Fibroblast of skin of left quadriceps (primary cell): ENCODE measurements at places on chromosomes 12 and 14.

DNA sequence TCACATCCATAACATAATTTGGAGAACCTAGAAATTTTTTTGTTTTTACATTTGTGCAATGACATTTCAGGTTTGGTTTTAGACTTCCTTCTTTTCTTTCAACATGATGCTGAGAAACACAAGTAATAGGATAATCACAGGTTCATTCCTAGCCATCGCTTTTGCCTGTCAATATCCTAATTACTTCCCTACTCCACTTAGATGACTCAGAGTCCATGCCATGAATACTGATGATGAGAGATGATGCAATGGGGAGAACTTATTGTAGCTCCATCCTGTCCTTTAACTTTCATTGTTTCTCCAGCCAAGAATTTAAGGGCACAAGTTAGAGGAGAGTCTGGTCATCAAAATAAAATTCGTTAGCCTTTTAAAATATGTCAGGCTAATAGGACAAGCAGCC is 101.3 kb downstream of the PTPRO start:
- DNase-seq = peak; percentile 20

DNA sequence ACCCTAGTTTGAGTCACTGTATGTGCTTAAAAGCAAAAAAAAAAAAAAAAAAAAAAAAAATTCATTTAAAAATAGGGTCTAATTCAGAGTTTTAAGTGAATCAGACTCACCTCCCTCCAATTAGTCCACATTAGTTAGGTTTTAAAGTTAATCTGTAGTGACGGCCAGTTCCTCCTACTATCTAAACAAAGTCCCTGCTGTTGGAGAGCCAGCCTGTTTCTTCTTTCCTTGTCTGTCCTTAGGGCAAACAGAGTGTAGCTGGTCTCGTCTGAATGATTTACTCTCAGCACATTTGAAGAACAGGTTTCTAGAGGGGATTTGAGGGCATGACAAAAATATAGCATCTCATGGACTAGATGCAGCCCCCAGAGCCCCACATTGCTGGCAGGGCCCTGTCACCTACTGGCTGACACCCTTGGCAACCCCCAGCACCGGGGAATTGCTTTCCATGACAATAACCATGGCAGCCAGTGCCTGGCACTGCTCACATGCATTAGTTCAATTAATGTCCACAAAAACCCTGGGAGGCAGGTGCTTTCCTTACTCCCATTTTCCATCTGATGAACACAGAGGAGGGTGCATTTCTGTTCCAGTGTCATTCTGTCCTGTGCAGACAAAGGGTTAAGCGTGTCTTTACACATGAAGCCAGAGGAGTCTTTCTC is 138.3 kb downstream of the PLXNC1 start:
- DNase-seq = no peak

DNA sequence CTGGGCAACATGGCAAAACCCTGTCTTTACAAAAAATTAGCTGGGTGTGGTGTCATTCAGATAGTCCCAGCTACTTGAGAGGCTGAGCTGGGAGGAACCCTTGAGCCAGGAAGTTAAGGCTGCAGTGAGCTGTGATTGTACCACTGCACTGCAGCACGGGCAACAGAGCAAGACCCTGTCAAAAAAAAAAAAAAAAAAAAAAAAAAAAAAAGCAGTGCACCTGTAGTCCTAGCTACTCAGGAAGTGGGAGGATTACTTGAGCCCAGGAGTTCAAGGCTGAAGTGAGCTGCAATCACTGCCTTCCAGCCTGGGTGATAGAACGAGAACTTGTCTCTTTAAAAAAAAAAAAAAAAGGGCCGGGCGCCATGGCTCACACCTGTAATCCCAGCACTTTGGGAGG is 5.6 kb downstream of the REM2 start:
- DNase-seq = no peak

- no peak for DNase-seq
Measured at GRCh38 chr12:88092771-88093170, 49.1 kb downstream of the CEP290 start.

GRCh38 chr14:33465846-33466700 is 484.8 kb downstream of the EGLN3 start:
- DNase-seq = no peak

- DNase-seq = no peak
Measured at GRCh38 chr12:9649532-9649940, 20.0 kb upstream of the CLEC2D start.

- no peak for DNase-seq
Measured at GRCh38 chr12:118536306-118536906, 160.1 kb downstream of the SUDS3 start.

DNA sequence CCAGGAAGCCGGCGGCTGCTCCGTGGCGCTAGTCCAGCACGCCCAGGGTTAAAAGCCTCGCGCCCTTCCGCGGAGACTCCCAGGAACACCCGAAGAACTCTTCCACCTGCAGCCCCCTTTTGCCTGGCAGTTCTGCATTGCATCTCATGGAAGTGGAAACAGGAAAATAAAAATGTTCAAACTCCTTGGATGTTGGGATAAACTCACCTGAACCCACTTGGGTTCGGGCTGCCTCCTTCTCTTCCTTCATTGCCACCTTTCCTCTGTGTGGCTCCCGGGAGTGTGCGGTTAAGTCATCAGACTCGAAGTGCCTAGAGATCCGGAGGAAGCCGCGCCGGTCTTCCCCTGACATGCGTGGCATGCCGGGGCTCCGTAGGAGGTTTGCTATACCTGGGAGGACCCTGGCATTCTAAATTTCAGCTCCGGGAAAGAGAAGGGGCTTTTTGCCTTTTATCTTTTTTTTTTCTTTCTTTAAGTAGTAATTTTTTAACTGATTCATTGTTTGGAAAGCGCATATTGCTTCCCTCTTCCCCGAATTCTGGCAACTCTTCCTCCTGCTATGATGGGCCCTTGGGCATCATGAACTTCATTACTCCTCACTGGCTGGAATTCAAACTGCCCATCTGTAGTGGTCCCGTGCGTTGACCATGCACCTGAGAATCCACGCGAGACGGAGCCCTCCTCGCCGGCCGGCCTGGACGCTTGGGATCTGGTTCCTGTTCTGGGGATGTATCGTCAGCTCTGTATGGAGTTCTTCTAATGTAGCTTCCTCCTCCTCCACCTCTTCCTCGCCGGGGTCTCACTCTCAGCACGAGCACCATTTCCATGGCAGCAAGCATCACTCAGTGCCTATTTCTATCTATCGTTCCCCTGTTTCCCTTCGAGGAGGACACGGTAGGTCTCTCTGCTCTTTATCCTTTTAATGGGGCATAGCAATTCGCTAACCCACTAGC is 931.4 kb downstream of the DIO2 start:
- DNase-seq = no peak

DNA sequence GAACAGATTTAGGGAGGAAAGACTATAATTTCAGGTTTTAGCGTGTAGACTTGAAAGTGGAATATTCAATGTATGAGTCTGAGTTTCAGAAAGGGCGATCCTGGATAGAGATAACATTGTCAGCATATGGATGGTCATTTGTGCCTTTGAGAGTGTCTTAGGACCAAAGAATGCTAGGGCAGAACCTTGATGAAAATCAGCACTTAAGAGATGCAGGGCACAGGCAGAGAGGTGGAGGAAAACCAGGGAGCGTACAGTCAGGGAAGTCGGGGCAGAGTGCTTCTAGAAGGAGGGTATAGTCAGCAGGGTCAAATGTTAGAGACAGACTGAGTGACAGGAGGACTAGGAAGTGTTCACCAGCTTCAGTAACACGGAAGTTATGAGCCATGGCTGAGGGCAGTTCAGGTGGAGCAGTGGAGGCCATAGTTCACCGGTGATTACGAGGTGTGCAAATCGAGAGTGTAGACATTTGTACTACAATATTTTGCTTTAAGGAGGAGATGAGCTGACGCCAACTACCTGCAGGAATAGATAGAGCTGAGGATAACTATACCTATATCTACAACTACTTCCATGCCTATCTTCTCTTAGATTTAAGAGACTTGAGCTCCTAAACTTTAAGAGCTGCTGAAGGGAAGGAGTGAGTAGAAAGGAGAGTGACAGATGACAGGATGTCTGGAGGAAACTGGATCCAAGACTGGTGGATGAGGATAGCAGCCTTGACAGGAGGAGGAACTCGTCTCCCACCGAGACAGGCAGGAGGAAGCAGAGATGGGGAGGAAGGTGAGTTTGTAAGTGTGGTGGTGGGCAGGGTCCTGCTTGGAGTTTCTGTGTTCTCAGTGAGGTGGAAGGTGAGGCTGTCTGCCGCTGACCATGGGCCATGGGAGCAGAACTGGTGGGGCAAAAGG is 6.5 kb downstream of the CBLN3 start:
- no peak for DNase-seq

DNA sequence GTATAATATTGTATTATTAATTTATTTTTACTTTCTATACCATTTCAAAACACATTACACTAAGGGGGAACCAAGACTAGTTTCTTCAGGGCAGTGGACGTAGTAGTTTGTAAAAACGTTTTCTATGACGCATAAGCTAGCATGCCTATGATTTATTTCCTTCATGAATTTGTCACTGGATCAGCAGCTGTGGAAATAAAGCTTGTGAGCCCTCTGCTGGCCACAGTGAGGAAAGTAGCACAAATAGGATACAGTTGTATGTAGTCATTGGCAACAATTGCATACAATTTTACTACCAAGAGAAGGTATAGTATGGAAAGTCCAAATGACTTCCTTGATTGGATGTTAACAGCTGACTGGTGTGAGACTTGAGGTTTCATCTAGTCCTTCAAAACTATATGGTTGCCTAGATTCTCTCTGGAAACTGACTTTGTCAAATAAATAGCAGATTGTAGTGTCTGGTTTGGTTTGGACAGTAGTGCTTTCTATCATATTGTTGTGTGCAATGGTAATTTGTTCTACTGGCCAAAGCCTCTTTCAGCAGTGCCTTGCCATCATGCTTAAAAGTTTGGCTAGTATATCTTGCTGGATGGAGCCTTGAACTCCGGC is 24.3 kb upstream of the PLEKHD1 start:
- peak; percentile 69 for DNase-seq

DNA sequence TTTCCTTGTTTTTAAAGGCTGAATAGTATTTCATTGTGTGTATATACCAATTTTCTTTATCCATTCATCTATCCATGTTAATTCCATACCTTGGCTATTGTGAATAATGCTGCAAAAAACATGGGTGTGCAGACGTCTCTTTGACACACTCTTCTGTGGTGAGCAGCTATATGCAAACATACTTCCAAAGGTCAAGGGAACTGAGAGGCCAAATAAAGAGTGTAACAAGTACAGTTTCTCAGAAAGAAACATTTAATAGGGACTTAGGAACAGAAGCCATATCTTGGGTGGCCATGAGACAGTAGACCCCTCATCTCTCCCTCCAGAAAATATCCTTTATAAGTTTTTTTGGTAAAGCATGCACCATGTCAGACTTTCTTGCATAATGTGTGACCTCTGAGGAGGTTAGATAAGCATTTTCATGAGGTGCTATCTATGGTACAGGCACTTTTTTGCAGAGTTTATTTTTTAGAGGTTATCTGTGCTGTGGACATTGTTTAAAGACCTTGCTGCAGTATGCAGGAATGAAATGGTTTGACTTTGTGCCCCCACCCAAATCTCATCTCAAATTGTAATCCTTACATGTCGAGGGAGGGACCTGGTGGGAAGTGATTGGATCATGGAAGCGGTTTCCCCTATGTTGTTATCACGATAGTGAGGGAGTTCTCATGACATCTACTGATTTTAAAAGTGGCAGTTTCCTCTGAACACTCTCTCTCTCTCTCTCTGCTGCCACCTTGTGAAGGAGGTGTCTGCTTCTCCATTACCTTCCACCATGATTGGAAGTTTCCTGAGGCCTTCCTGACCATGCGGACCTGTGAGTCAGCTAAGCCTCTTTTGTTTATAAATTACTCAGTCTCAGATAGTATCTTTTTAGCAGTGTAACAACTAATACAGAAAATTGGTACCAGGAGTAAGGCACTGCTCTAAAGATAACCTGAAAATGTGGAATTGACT is 1202.3 kb downstream of the GALC start:
- no peak for DNase-seq

DNA sequence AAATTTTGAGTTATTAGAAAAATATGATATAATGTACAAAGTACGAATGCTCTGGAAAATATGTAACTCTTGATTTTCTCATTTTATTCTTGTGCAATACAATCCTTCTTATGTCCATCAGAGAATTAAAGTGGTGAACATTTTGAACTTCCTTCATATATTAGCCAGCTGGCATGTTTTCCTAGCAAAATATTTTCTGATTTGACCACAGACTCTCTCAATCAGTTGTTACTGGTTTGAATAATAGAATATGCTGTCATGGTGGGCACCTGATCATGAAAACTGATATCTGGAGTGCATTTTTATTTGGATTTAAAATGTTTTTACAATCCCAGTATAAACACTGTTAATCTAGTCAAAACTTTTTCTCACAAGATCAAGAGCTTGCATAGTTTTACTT is 24.2 kb downstream of the PARPBP start:
- DNase-seq = no peak

DNA sequence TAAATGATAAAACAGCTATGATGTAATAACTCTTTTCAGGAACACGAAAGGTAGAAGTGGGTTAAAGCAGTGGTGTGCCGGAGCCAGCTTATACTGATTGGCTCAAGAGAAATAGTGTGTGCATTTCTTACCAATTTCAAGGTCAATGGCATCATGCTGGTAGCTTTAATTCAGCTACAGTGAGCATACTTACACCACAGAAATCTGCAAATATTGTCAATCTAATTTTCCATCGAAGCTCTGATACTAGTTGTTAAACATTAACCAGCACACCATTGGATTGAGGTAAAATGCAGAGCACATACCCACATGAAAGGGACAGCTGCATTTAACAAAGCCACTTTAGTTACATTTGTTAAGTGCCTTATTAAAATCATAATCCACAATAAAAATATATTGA is 225.7 kb downstream of the KCNC2 start:
- no peak for DNase-seq

- DNase-seq = no peak
Measured at GRCh38 chr14:79515158-79515557, 696.1 kb downstream of the DIO2 start.

DNA sequence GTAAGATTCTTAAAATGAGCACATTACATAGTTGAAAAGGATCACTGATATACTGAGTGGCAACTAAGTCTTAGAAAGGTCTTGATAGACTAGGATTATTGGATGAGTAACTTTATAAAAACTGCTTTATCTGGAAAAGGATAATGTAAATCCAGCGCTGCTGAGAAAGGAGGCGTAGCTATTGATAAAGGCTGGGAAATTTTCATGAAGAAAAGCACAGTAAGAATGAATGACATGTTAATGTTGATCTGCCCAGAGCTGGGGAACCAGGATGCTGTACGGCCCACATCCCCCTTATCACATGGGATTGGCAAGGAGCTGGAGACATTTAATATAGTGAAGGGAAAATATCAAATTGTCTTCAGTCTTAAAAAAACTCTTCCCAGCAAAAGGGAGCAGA is 174.0 kb downstream of the APAF1 start:
- DNase-seq = no peak

- DNase-seq = no peak
Measured at GRCh38 chr12:120734210-120734609, 8.6 kb downstream of the ACADS start.

- DNase-seq = no peak
Measured at GRCh38 chr14:94923786-94924185, 153.9 kb upstream of the GSC start.

DNA sequence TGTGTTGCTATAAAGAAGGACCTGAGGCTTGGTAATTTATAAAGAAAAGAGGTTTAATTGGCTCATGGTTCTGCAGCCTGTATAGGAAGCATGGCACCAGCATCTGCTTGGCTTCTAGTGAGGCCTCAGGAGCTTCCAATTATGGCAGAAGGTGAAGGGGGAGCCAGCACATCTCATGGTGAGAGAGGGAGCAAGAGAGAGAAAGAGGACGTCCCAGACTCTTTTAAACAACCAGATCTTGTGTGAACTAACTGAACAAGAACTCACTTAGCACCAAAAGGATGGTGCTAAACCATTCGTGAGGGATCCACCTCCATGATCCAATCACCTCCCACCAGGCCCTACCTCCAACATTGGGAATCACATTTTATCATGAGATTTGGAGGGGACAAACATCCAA is 6.1 kb upstream of the SNAPC1 start:
- no peak for DNase-seq
